Amniotic epithelial cell (primary cell): ENCODE measurements at places on chromosomes 7 and 10.

- peak; percentile 79 for DNase-seq
Observed at GRCh38 chr7:74579800-74580685, 77.5 kb upstream of the GTF2I start.

GRCh38 chr7:78141522-78142281 is 343.1 kb downstream of the PHTF2 start:
- DNase-seq, result peak; percentile 34

GRCh38 chr10:113463777-113464176 is 89.1 kb upstream of the HABP2 start:
- DNase-seq, result no peak

GRCh38 chr7:108078691-108079090 is 51.5 kb downstream of the LAMB4 start:
- no peak for DNase-seq

DNA sequence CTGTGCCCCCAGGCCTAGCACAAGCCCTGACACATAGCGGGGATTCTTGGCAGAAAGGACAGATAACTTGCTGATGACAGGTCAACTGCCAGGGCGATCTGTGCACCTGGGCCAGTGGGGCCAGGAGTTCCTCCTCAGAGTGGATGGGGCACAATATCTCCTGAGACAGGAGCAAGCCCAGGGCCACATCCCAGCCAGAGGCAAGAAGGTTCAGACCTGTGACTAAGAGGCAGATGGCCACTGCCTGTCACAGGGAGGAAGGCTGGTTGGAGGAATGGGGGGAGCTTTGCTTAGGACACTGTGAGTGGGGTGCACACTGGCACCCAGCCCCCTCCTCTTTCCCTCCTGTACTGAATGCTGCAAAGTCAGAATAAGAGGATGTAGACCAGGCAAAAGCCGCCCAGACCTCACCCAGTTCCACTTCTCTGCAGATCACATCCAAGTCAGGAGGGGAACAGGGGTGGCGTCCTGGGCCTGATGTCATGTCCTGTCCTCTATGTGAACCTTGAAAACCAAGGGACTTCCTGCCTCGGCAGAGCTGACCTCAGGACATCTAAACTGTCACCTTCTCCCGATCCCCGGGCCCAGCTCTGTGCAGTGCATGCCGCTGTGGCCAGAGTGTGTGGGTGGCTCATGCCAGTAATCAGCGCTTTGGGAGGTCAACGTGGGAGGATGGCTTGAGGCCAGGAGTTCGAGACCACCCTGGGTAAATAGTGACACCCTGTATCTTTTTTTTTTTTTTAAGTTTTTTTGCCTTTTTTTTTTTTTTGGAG is 1.3 kb downstream of the GUSB start:
- DNase-seq, result no peak

- DNase-seq, result no peak
Observed at GRCh38 chr7:37341033-37341630, 107.5 kb downstream of the ELMO1 start.

- DNase-seq, result no peak
Observed at GRCh38 chr7:129371487-129371886, 62.7 kb upstream of the STRIP2 start.

DNA sequence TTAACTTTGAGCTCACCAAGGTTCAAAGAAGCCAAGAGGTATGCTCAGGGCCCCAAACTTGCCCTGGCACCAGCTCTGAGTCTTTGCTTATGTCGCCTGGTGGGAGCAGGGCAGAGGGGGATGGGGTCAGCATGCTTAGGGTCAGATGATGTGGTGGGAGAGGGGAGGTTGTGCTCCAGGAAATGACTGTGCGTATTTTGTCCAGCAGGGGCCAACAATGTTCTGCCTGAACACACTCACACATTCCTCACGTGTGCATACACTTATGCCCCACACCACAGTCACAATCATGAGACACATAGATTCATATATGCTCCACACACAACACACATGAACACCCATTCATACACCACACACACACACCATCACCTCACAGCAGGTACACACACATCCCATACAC is 4.4 kb upstream of the RAMP3 start:
- DNase-seq, result no peak

DNA sequence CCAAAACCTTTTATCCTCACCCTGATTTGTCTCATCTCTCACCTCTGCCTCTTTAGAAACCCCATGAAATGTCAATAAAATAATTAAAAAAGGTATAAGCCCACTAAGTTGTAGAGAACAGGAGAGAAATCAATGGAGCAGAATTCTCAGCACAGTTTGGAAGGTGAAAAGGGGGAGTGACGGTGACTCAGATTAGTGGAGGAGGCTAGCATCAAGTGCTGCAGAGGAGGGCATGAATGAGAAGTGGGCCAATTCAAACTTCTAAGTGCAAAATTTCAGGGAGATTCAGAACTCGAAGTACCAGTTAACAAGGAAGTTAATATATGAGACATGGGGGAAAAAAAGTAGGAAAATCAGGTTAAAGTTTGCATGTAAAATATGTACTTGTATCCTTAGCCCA is 34.9 kb upstream of the ETV1 start:
- DNase-seq, result no peak

DNA sequence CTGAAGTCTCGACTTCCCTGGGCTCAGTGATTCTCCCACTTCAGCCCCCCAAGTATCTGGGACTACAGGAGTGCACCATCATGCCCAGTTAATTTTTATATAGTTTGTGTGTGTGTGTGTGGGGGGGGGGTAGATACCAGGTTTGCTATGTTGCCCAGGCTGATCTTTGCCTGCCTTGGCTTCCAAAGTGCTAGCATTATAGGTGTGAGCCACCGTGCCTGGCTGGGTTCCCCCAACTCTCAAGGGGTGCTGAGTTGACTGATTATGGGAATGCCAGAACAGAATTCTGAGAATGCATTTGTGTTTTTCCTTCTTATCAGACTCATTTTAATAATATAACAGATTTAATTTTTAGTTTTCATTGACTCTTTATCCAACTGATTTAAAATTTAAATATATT is 19.5 kb downstream of the RPA3 start:
- no peak for DNase-seq

- DNase-seq, result no peak
Observed at GRCh38 chr10:4683838-4684237, 142.2 kb upstream of the AKR1E2 start.

DNA sequence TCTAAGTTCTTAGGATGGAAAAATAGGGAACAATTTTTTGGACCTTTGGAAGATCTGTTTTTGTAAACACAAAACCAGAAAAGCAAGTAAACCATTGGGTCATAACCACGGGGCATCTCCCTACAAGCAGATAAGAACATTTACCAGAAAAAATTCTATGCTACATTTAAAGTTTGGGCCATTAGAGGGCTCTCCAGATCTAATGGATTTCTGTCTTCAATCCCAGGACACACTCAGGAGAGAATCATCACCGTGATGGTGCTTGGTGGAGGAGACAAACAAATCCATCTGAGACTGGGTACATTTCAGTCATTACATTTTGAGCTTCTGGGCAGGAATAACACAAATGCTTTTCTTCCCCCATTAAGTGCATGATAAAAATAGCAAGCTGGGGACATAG is 178.4 kb upstream of the TARP start:
- DNase-seq, result no peak

DNA sequence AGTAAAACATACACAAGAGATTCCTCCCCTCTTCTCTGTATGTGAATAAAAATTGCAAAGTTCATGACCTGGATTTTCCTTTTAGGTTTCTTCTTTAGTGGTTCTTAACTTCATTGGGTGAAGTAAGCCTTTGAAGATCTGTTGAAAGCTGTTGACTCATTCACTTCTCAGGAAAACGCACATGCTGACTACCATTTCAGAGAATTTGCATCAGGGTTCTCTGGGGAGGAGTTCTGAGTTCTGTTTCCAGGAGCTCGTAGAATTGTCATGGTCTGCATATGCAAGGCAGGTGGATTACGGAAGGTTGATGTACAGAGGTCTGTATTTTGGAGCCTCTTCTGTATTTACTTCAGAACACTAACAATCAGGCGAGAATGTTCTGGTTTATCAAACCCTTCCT is 962 bp upstream of the SLC26A4 start:
- peak; percentile 89 for DNase-seq

DNA sequence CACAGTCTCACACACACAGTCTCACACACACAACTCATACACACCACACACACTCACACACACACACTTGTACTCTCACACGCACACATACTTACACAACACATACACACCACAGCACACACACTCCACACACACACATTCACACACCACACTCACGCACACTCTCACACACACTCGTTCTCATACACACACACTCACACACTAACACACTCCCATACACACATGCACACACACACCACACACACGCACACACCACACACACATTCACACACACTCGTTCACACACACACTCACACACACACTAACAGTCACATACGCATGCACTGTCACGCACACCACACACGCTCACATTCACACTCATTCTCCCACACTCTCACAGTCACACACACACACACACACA is 109.8 kb downstream of the PRLHR start:
- no peak for DNase-seq

DNA sequence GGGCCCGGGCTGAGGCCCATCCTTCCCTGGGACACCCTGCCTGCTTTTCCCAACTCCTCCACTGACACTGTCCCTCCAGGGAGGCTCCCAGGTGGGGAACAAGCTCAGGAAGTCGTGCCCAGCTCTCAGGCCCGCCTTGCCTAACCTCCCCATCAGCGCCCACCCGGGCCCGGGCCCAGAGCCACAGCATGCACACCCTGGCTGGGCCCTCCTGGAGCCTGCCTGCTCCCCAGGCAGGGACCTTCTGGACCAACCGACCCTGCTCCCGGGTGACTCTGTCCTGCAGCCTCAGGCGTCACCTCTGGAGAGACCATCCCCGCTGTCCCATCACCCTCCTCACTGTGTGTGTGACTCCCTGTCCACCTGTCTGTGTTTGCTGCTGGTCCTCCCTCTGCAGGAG is 1.8 kb upstream of the TMEM184A start:
- no peak for DNase-seq

GRCh38 chr10:52376694-52377354 is 62.7 kb downstream of the DKK1 start:
- DNase-seq, result peak; percentile 29

DNA sequence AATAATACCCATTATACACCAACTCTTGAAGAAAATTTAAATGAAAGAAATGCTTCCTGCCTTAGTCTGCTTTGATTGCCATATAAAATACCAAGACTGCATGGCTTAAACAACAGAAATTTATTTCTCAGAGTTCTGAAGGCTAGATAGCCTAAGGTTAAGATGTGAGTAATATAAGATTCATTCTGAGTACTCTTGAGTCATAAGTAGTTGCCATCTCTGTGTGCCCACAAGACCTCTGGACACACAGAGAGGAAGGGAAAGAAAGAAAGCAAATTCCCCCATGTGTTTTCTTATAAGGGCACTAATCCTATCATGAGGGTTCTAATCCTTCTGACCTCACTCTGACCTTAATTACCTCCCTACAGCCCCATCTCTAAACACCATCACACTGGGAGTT is 201.2 kb downstream of the PTN start:
- DNase-seq, result peak; percentile 81

DNA sequence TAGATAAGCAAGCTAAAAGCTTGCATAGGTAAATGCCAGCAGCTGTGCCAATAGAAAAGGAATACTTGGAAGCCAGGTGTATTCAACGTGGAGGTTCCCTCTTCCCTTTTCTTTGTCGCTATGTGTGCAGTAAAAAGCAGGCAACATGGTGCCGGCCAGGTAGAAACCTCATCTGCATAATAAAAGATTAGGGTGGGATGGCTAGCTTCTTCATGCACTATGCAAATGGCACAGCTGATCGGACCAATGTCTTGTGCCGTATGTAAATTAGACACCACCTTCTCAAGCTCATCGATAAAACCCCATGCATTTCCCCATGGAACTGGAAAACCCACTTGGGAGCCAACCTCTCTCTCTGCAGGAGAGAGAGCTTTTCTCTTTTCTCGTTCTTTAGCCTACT is 150.9 kb upstream of the FOXK1 start:
- no peak for DNase-seq

- DNase-seq, result peak; percentile 13
Observed at GRCh38 chr7:132751244-132751647, 175.0 kb upstream of the PLXNA4 start.
